ENCODE measurements at places on chromosomes 12 and 14. TPM values are rescaled to one million over a fixed set of nuclear protein-coding genes. Genes with fewer than 3 reads are reported as not detected.

GRCh38 chr12:95319694-95320331, 102.2 kb downstream of the VEZT start:
- DNase-seq = peak; percentile 44

DNA sequence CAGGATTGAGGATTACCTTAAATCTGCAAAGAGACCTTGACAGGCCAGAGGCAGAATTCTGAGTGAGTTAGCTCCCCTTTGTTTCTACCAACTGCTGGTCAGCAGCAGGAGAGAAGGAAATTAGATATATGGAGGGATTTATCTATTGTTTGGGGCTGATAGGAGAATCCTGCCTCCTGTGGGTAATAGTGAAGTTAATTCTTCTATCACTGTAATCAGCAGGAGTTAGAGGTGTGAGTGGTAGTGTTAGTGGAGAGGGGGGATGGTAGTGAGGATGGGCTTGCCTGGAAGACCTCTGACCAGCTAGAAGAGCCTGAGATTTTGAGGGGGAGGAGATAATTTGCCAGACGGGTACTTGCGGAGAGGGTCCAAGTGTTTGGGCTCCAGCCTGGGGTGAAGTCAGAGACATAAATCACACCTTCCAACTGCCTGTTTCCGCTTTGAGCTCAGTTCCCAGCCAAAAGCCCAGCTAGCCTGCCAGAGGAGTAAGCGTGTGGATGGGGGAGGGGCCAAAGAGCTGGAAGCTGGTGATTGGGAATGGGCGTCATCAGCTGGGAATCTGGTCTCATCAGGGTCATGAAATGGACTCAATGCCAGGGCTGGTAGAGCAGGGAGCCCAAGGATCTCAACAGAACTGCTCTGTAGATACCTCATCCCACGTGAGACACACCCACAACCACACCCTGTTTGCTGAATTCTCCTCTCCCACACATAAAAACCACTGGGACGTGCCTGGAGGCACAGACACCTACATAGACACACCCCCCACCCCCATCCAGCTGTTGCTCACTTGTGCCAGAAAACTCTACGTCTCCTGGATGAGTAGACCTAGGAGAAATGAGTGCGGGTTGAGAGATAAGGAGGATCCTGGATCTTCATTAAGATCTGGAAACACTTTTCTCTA, 13.1 kb upstream of the ITGA5 start:
- peak; percentile 83 for DNase-seq

GRCh38 chr12:95480230-95480629, 6.3 kb downstream of the METAP2 start:
- DNase-seq = no peak

- DNase-seq = no peak
These were observed at the start of gene TMEM63C for GRCh38 chr14:77181603-77182437. Gene TMEM63C (plus strand): TSS chr14:77181798. CDS start chr14:77218814, 37,016 bp downstream.

GRCh38 chr12:27020761-27021160, 1.6 kb upstream of the MED21 start:
- DNase-seq = no peak

- DNase-seq = no peak
These were observed 68.6 kb downstream of the DNAH10 start for GRCh38 chr12:123830675-123831074.

DNA sequence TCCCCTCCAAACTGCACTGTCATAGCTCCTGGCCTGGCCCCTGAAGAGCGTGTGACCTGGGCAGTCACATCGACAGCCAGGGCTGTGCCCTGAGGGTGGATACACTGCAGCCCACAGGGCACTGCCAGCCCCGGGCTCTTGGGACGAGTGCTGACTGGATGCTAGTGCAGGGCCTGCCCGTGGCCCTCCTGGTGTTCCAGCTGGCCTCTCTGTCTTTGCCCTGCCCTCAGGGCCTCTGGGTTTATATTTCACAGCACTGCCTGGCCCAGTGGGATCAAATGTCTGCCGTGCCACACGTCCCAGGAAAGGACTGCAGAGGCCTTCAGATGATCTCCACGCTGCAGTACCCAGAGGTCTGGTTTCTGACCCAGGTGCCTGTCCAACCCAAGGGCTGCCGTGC, 10.1 kb upstream of the CCDC197 start:
- DNase-seq = peak; percentile 73

DNA sequence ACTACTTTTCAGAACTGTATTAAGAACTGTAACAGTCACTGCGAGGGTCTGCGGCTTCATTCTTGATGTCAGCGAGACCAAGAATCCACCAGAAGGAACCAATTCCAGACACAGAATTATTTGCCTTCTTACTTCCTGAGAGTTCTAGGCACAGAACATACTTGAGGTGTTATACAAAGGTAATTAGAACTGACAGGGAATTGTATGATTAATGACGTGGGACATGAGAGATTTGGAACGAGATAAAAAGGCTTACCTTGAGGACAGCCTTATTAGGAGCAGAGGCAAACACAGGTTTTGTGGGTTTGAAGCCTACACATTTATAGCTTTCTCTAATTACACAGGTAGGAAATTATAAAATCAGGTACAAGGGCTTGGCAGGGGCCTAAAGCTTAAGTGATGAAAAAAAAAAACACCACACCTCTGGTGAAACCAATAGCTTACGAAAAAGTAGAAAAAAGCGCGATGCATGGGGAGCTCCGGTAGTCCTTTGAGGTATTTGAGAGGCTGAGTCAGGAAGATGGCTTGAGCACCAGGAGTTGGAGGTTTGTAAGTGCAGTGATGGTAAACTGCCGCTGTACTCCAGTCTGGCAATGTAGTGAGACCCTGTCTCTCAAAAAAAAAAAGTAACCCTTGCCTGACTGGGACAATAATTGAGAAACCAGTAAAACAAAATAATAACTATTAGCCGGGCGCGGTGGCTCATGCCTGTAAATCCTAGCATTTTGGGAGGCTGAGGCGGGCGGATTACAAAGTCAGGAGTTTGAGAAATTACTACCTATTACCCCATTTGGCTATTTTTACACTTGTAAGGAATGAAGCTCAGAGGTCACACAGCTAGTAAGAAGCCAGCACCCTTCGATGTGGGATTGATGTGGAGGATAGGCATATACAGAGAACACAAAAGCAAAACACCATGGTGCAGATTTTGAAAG, 795 bp upstream of the ACOT2 start:
- DNase-seq = no peak

GRCh38 chr12:46677749-46678148, 148.0 kb downstream of the SLC38A4 start:
- peak; percentile 46 for DNase-seq

- DNase-seq = no peak
These were observed 1156.8 kb downstream of the SLC16A7 start for GRCh38 chr12:60752589-60752988.

- no peak for DNase-seq
These were observed 1178.9 kb downstream of the FLRT2 start for GRCh38 chr14:86708846-86709339.

DNA sequence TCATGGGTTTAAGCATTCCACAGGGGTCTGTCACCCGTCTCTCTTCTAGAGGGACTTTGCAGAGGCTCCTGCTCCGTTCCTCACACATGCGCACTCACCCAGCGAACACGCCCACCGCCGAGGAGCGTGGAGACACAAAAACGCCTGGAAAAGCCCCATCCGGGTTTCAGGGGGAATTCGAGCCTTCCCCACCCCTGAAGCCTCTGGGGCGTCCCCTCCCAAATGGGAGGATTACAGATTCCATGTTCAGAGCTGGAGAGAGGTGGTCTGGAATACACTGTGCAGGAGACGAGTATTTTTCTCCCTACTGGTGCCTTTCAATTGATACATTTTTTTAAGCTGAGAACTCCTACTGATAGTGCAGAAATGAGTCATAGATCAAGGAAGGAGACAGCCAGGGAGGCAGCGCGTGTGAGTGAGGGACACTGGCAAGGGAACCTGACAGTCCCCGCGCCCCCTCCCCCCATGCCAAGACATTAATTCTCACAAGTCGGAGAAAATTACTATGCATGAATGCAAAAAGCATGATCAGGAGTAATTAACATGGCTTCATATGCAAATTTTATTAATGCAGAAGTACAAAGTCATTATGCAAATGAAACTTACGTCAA, 36.9 kb downstream of the BCL11B start:
- DNase-seq = no peak

GRCh38 chr12:104360157-104360556, 56.6 kb downstream of the EID3 start:
- no peak for DNase-seq

DNA sequence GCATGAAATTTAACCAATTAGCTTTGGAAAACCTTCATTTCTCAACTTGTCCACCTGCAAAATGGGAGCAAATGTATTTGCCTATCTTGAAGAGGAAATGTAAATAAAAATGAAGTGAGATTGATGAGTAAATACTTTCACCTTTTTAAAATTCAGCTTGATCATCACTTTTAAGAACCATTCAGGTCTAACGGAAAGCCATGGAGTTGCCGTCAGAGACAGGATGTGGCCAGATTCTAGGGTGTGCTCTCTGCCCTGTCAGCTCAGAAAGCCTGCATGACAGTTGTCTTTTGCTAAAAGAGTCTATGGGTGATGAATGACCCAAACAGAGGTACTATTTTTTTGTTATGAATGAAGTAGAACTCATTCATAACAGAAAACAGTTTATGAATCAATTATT, 104.3 kb upstream of the SLC35F4 start:
- no peak for DNase-seq

The RNASE7 gene
- 0.16 TPM for total RNA-seq

The RNF212B gene
- total RNA-seq = not detected

The CACNA2D4 gene
- 0.73 TPM for total RNA-seq

The NRIP2 gene
- 0.64 TPM for total RNA-seq

The CTSG gene
- not detected for total RNA-seq

The DPY19L2 gene
- 3.3 TPM for total RNA-seq

The PPP1R12A gene
- 67.1 TPM for total RNA-seq

All from myocyte (in vitro differentiated cells).